ENCODE measurements at places on chromosomes 7 and 10.

DNA sequence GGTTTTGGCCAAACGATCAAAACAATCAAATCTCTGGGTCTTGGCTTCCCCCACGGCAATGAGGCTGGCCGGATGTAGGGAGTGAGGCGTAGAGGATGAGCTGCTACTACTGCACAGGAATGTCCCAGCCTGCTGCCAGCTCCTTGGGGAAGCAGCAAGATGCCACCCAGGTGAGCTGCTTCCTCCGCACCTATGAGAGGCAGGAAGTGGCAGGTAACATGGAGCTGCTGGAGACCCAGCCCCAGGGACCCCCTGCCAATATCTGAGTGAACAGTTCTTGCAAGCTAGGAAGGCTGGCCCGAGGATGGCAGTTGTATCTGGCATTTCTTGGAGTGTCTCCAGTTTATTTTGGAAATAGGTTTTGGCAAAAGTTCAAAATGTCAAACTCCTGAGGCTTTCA is 413.5 kb downstream of the DNAJB6 start:
- no peak for DNase-seq

DNA sequence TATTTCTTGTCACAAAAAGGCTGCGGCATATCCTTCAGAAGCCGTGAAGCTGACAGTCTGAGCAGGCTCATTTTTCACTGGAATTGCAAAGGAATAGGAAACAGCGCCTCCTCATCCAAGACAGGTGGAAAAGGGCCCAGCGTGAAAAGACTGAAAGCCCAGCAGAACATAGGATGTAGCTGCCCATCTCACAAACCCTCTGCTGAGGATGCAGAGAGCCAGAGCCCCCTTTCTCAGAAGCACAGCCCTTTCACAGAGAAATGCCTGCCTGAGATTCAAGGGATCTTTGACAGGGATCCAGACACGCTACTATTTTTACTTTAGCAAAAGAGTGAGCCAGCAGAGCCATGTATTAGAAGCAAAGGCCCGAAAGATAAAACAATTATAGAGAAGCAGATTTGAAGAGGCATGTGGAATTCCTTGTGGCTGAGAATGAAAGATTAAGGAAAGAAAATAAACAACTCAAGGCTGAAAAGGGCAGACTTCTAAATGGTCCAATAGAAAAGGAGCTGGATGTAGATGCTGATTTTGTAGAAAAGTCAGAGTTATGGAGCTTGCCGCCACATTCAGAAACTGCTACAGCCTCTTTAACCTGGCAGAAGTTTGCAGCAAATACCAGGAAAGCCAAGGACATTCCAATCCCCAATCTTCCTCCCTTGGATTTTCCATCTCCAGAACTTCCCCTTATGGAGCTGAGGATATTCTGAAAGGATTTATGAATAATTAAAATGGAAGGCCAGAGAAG is 36.9 kb downstream of the GDI2 start:
- DNase-seq: peak; percentile 18

GRCh38 chr7:22676385-22676784 is 50.6 kb upstream of the IL6 start:
- DNase-seq: no peak

GRCh38 chr7:151342811-151343210 is 1.2 kb downstream of the NUB1 start:
- no peak for DNase-seq

GRCh38 chr10:20132816-20133215 is 316.6 kb downstream of the PLXDC2 start:
- DNase-seq: no peak

GRCh38 chr10:14671386-14671831 is 103.3 kb downstream of the FAM107B start:
- DNase-seq: no peak

- peak; percentile 70 for DNase-seq
Observed at GRCh38 chr7:128215281-128215680, 25.8 kb upstream of the LEP start.

GRCh38 chr7:732094-732541 is 5.0 kb upstream of the PRKAR1B start:
- no peak for DNase-seq

DNA sequence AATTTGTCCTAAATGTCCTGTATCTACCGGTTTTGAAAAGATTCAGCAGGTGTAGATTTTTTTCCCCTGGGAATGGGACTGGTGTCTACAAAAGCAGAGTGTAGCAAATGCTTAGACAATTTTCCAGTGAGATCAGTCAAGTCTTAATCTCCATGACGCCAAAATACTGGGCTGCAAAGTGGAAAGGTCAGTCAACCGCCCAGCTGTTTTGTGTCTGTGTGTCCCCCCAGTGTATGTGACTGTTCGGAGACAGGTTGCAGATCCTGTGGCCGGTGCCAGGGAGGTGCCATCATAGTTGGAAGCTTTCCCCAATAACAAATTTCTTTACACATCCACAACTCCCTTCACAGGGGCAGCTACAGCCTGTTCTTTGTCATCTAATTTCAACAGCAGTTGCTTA is 263.8 kb downstream of the ARHGAP12 start:
- DNase-seq: no peak

- no peak for DNase-seq
Observed at GRCh38 chr7:129989466-129989865, 36.7 kb upstream of the UBE2H start.

- DNase-seq: no peak
Observed at GRCh38 chr7:44064791-44065430, 456 bp downstream of the PGAM2 start.

- no peak for DNase-seq
Observed at GRCh38 chr10:84743483-84743882, 415.1 kb downstream of the CCSER2 start.

DNA sequence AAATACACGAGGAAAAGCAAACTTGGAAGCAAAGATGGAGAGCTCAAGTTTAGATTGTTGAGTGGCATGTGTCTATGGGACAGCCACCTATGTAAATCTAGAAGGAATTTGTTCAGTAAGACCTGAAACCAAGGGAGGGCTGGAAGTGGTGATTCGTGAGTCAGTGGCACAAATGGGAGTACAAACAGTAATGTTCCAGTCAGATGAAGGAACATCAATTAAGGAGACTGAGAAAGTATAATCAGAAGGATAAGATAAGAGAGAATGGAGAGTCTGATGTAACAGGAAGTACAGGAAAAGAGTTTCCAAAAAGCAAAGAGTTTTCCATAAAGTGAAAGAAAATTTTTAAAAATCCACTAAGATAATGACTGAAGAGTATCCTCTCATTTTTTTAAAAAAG is 544.2 kb downstream of the KIF20B start:
- no peak for DNase-seq

DNA sequence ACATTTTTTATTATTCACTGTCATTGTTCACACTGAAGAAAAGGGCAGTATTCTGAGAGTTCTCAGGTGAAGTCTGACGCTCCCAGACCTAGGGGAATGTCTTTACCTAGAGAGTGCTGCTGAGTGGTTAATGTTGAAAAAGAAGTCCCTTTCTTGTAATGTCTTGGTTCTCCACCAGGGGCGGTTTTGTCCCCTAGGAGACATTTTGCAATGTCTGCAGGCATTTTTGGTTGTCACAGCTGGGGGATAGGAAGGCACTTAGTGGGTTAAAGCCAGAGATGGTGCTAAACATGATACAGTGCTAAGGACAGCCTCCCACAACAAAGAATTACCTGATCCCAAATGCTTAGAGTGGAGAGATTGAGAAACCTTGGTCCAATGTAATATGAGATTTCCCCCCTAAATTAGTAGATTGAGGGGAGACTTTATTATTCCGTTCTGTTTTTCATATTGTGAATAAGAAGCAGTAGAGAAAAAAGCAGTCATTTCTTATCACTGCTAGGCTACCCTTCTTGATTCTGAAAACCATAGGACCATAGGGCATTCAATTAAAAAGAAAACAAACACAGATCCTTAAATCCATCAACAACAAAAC is 13.1 kb downstream of the UMAD1 start:
- DNase-seq: no peak

DNA sequence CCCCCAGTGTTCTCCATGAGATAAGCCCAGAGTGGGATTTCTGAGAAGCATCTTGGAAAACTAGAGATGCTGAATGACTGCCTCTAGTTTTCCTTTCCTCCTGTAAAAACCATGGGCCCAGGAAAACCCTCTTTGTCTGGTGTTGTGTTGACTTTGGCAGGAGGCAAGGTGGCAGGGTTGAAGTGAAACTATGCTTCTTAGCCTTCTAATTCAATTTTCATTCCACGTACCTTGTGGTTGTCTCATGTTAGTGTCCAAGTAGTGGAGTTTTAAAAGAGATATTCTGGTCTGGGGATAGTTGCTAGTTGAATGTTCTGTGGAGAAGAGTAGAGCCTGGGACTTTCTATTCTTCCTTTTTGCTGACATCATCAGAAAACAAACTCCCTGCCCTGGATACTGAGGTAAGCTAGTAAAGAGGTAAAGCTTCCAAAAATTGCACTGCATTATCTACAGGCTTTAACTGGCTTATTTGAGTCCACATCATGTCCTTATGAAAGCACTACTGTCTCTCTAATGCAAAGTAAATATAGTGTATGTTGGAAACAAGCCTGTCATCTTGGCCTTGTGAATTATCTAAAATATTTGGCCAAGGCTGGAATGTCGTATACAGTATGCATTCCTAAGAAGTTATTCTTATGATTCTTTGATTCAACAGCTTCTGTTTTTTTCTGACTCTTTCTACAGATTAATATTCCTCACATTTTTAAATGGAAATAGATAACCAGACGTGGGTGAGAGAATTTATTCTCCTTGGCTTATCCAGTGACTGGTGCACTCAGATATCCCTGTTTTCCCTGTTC is at the start of gene OR2F2:
OR2F2 (plus strand) TSS at position 708 of the 800 bp plus-strand sequence; CDS start at position 708, 0 bp downstream.
- DNase-seq: peak; percentile 11

- no peak for DNase-seq
Observed at GRCh38 chr7:155864991-155865690, 52.9 kb upstream of the SHH start.

- DNase-seq: peak; percentile 18
Observed at GRCh38 chr10:95360122-95360714, 69.4 kb upstream of the PDLIM1 start.

DNA sequence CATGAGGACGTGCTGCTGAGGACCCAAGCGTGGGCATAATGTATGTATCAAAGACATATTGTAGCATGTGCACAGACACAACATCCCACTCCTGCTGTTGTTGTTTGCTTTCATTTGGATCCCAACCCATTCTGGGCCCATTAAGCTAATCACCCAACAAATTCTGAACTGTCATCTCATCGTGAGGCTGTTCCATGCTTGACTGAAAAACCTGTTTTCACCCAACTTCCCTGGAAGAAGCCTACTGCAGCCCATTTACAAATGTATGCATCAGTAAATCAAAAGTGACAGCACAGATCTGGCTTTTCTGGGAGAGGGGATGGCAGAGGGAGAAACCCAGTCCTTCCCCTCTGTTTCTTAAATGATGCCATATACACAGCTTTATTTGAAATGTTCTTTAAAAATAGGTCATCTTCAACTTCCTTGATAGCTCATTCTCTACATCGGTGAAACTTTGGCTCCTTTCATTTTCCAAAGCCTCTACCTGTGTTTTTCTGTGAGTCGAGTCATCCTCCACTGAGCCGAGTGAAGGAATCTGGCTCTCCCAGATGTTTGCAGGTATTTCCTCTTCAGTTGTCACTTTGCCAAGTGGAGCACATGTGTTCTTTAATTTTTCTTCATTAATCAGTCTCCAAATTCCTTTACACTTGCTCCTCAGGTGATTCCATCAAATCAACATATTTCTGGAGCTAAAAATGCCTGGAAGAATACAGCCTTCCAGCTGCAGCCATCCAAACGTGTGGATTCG is 151.8 kb downstream of the CHN2 start:
- DNase-seq: no peak

DNA sequence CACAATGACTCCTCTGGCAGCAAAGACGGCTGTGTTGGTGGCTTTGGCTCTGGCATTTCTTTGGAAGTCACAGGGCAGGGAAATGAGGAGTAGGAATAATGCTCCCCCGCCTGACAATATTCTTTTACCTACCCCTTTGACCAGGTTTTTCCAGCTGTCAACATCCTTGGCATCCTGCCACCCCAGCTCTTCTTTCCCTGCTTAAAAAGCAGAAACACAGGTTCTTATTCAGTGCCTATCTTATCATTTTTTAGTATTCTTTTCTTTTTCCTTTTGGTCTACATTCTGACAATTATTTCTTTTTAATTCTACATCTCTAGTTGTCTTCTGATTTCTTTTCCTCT is 97.7 kb downstream of the CREB5 start:
- no peak for DNase-seq

- DNase-seq: no peak
Observed at GRCh38 chr7:134758981-134759380, 20.5 kb upstream of the CALD1 start.

- DNase-seq: no peak
Observed at GRCh38 chr7:91720260-91720937, 160.1 kb downstream of the MTERF1 start.

- DNase-seq: no peak
Observed at GRCh38 chr7:48741545-48741944, 182.8 kb upstream of the CDC14C start.

- no peak for DNase-seq
Observed at GRCh38 chr7:102823390-102824119, 74.8 kb downstream of the FAM185A start.

DNA sequence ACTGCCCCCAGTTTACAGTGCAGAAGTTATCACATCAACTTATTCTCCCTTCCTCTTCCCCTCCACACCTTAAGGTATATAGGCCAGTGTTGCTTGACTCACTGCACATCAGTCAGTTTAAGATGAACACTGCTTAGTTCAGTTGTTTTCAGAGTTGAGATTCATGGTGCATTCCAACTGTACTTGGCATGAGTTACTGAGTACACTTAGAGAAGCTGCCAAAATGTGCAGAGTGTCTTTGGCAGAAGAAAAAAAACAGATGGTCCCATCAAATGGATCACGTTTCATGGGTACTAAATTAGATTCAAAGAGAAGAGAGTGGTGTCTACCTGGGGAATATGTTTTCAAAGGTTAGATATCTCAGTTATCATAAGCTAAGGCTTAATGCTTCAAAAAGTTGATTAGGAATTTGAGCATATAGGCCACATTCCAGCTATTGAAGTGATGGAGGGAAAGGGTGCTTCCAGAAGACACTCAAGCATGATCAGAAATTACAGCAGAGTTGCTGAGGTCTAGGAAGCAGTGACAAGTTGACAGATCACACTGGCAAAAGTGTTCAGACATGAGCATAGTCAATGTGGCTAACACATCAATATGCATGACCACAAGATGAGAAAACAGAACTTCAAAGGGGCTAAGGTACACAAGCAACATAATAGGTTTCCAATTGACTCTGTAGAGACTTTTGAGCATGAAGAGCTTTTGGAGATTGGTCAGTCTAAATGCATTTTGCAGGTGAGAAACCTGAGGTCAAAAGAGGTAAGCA is 579.2 kb upstream of the CELF2 start:
- no peak for DNase-seq

DNA sequence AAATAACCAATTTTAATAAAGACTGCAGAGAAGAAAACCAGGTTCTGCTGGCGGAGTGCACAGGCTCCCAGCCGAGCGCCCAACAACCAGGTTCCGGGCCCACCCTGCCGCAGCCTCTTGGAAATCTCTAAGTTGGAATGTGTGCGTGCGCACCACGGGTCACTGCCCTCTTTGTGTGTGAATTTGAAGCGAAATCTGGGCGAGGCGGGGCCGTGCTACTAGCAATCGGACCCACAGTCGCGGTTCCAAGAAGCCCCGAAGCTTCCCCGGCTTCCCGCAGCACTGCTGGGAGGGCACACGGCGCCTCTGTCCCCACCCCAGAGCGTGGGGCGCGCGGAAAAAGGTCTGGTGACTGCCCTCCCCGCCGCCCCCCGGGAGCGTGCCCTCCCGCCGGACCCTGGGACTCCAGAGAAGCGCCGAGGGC is 666 bp upstream of the MAP3K8 start:
- DNase-seq: peak; percentile 63

- DNase-seq: no peak
Observed at GRCh38 chr7:13894954-13895353, 94.5 kb downstream of the ETV1 start.
